ENCODE measurements at places on chromosomes 2 and 18.

- DNase-seq = no peak
Measured at GRCh38 chr2:162401871-162402270, 57.9 kb downstream of the GCA start.

DNA sequence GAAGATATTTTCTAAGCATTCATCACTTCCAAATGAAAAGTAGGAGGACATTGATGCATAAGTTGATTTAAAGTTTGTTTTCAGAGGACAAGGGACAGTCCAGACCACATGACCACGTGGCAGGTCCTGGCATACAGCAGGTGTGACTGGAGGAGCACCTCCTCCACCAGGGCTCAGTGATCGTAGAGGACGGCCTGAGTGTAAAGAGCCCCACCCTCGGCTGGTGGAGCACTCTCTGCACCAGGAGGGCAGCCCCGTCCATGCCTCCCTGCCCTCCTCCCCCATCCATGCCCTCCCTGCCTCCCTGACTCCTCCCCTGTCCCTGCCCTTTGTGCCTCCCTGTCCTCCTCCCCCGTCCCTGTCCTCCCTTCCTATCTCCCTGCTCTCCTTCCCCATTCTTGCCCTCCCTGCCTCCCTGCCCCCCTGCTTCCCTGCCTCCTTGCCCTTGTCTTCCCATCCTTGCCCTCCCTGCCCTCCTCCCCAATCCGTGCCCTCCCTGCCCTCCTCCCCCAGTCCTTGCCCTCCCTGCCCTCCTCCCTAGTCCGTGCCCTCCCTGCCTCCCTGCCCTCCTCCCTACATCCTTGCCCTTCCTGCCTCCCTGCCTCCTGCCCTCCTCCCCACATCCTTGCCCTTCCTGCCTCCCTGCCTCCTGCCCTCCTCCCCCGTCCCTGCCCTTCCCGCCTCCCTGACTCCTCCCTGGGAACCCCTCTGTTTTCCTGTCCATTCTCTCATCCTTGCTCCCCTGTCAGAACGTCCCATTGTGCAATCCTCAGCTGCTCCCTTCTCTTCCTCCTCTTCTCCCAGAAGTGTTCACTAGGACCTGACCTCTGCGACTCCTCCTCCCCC, 47.9 kb downstream of the ANKMY1 start:
- DNase-seq = no peak

DNA sequence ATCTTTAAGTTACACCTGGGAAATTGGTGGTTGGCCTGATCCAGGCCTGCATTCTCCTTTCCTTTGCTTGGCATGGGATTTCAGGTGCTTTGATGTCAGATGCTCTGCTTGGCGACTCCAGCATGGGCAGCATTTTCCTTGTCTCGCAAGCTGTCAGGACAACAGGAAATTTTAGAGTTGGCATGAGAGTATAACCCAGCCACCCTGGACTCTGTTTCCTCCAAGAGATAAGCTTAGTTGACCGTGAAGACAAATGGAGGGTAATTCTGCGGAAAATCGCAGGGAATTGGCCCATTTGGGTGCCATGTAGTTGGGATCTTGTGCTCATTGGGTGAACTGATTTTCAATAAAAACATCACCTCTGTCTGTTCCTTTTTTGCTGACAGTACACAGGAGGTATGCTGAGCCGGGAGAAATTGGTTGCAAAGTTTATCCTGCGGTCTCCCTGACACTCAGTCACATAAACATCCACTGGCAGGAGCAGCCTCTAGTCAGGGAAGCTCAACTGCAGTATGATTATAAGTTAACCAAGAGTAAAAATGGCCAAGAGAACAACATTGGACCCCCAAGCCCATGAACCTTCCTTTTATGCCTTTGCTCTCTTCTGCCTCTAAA, 409.9 kb downstream of the SETBP1 start:
- DNase-seq = no peak

GRCh38 chr2:42312106-42312505, 48.9 kb downstream of the COX7A2L start:
- DNase-seq = no peak

DNA sequence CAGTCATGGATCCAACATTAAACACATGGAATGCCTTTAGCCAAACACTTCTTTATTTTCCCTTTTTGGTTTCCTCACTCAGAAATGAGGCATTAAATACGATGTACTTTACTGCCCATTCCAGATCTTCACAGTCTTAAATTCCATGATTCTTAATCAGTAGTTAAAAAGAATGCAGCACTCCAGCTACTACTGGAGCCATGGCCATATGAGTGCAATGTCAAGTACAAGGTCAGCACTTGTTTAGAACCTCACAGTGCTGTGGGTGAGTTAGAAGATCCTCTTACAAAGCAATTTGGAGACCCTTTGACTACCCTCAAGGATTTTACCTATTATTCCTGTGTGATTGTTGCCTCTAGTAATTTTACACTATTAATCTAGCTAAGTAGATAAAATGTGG, 550.3 kb upstream of the LRRTM1 start:
- DNase-seq = no peak

- DNase-seq = no peak
Measured at GRCh38 chr2:159753797-159754196, 41.5 kb downstream of the MARCHF7 start.

GRCh38 chr18:79637921-79638909, 41.4 kb upstream of the CTDP1 start:
- no peak for DNase-seq

GRCh38 chr2:109447776-109448175, 166.0 kb downstream of the SEPTIN10 start:
- DNase-seq = no peak

GRCh38 chr18:42298759-42299675, 344.0 kb downstream of the PIK3C3 start:
- peak; percentile 9 for DNase-seq

- no peak for DNase-seq
Measured at GRCh38 chr2:122384768-122385333, 629.4 kb downstream of the TSN start.

DNA sequence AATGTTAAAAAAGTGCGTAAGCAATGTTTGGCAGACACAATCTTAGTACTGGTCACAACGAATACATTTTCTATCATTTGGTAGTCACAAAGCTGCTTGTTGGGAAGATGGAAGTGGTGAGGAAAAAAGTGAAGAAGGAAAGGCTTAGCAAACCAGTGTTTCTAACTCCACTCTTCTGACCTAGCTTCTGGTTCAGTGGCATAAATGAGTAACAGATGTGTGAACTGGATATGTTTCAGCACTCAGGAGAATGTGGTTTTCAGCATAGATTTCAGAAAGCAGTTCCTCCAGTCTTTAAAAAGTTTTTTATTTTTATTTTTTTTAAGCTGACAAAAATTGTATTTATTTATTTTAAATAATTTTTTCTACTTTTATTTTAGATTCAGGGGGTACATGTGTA, 357.1 kb downstream of the CPS1 start:
- no peak for DNase-seq

DNA sequence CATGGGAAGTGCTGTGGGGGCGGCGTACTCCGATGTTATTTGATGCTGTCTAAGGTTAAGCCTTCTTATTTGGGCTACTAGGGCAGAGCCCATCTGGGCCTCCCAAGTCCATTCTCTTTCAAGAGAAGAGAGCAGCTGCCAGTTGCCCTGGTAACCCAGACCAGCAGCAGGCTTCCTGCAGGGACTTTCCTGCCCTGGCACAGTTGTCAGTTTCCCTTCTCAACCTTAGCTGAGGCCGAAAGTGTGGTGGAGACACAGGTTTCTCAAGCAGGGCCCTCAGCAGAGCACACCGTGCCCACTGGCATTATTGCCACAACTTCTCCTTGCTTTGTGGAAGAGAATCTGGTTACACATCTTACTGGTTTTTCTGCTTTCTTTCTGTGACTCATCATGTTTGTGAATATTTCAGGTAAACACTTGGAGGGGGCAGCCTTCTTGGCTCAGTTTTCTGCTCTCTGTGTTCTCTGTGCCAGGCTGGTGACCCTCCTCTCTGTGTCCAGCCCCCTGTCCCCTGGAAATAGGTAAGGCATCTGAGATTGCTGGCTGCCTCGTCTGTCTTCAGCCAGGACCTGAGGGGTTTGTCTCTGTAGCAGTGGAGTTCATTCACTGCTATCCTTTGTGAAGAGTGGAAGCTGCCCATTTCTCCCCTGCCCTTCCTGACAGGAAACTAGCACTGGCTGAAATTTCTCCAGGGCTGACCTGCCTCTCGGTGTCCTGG, 111.0 kb downstream of the B3GNT2 start:
- peak; percentile 15 for DNase-seq

DNA sequence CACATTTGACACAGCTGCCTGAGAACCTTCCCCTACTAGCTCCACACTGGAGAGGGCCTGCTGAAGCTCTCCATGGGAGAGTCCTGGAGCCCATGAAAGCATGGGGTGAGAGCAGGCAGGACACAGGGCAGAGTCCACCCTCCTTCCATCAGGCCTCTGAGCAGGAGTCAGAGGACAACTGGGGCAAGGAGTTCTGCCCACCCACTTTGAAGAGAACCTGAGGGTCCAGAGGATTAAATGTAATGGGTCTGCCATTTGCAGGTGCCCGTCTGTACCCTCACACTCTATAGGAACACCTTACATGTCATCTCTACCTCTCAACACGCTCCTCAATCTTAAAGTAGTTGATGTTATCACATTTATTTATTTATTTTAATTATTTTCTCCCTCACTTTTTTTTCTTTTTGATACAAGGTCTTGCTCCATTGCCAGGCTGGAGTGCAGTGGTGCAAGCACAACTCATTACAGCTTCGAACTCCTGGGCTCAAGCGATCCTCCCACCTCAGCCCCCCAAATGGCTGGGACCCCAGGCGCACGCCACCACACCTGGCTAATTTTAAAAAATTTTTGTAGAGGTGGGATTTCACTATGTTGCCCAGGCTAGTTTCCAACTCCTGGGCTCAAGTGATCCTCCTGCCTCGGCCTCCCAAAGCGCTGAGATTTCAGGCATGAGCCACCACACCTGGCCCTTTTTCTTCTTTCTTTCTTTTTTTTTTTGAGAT, 10.2 kb downstream of the ADRA2B start:
- DNase-seq = no peak

DNA sequence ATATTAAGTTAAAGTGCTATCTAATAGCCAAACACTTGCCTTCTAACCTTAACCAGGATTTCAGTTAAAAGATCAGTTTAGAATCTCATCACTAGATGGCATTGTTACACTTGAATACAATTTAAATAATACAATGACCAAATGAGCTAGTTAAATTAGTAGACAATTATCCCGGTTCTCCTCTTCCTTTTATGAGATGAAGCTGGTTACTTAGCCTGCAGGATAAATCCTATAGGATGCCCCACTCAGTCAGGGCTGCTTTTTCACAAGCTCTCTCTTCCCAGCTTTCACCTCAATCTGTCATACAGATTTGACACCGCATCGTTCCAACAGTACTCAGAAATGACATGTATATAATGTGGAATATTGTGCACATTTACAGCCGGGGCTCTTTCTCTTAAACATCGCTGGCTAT, 678.8 kb downstream of the KCNJ3 start:
- DNase-seq = no peak

GRCh38 chr2:172539767-172540166, 16.1 kb upstream of the PDK1 start:
- DNase-seq = no peak

GRCh38 chr18:78144669-78145068, 834.9 kb upstream of the SALL3 start:
- no peak for DNase-seq

GRCh38 chr2:7333189-7333765, 416.1 kb downstream of the RNF144A start:
- DNase-seq = no peak

GRCh38 chr2:45765728-45766254, 114.3 kb downstream of the PRKCE start:
- no peak for DNase-seq

DNA sequence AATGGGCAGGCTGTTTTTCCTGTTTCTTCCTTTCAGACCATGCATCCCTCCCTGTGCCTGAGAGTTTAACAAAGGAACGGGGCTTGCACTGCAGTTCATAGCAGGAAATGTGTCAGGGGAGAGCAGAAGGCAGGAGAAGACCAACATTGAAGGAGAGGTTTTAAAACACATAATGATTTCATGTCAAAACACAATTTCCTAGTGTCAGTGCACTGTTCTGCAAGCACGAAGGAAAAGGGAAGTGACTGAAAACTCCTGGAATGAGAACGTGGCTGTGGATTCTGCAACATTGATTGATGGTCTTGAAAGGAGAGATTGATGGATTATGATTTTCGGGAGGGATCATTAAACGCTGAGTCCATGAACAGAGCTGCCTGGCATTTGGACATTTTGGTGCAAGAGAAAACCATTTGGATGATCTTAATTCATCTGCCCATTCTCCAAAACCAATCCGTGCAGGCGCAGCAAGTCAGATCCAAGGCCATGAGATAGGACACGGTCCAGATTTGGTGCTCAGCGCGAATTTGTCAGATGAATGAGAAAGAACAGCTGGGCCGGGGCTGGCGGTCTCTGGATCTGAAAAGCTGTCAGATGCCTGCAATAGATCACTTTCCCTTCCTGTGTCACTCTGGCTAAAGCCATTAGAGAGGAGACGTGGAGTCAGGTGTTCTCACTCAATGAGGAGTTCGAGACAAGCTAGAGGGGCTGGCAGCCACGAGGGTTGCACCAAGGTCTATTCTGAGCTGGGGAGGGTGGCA, 38.4 kb downstream of the C1QL2 start:
- DNase-seq = no peak

DNA sequence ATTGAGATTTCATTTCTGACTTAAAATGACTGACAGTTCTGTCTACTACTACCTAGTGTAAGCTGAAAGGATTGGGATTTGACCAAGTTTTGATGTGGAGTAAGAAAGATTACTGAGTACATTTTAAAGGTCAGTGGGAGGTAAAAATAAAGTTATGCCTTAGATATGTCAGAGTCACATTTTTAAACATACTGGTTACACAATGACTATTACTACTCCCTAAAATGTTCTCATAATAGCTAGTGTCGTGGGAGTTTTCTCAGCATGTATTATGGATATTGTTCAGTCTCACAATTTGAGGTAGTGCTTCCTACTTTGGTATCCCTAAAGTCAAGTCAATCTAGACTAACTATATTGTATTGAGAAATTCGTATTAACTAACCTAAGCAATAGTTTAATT, 1092.5 kb downstream of the LRP1B start:
- no peak for DNase-seq

GRCh38 chr2:158357699-158358098, 98.9 kb downstream of the CCDC148 start:
- no peak for DNase-seq

GRCh38 chr18:58915995-58916394, 51.3 kb downstream of the ZNF532 start:
- DNase-seq = no peak

DNA sequence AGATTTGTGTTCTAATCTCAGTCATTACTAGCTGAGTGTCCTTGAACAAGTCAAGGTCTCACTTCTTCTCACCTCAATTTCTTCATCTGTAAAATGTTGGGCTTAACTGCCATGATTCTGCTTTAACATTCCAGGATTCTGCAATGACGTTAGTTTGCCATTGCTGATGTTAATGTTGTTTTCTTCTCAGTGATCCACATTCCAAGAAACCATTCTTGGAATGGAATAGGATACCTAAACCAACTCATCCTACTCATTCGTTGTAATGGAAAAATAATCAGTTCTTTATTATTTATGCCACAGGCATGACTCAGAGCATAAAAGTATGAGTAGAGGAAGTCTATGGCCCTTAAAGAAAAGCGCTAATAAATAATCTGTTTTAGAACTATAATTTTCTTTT, 140.2 kb upstream of the ETAA1 start:
- no peak for DNase-seq

All from activated CD4-positive, alpha-beta T cell treated with anti-CD3 and anti-CD28 coated beads, Interleukin-2, amount 50 U/mL, for 24 hours (primary cell).